ENCODE measurements at places on chromosomes 6 and 20.

- no peak for DNase-seq
Measured at GRCh38 chr20:62293111-62293784, 9.5 kb upstream of the ADRM1 start.

GRCh38 chr6:31702405-31702818, 712 bp downstream of the ABHD16A start:
- DNase-seq, result no peak

GRCh38 chr6:56437171-56437900, 190.0 kb upstream of the COL21A1 start:
- DNase-seq, result no peak

GRCh38 chr6:26071135-26071534, 16.1 kb upstream of the HFE start:
- no peak for DNase-seq

GRCh38 chr6:112065426-112065986, 11.6 kb downstream of the CCN6 start:
- no peak for DNase-seq

DNA sequence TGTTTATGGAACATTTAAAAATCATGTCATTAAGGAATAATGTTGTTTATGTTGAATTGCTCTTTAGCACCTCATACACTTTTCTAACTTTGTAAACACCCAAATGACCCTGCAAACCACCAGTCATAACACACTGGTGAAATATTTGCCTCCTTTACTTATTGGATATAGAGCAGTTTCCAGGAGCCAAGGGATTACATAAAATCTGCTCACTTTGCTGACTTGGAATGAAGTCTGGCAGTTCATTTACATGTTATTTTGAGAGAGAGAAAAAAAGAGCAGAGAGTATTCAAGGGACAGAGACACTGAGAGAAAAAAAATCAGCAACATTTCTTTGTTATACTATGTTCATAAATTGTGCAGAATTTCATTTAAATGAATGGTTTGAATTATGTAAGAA, 46.6 kb upstream of the DEFB112 start:
- DNase-seq, result no peak

GRCh38 chr6:72672906-72673305, 51.0 kb downstream of the KCNQ5 start:
- DNase-seq, result no peak

- DNase-seq, result peak; percentile 87
Measured at GRCh38 chr6:29748391-29749307, 25.4 kb downstream of the HLA-F start.

DNA sequence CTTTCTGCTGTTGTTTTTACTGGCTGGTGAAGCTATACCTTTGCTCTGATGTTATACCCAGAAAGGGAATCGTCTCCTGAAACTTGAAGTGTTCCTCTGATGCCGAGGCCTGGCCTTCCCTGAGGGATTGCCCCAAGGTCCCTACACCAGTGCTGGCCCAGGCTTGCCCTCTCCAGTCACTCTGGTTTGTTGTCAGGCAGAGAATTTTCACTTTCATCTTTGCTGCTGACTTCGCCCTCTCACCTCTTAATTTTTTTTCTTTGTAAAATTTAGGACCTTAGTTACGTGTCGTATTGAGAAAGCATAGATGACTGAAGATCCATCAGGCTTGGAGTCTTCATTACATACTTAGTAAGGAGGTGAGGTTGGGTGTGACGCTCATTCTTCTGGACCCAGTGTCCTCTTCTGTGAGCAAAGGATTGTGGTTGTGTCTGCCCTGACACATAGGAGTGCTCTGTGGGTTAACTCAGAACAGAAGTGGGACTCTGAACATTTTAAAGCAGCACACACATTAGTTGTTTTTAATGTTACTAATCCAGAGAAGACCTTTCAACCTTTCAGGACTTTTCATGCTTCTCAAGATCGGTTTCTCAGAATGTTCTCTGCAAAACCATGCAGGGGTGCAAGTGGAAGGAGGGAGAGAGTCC, 45.4 kb downstream of the TULP4 start:
- no peak for DNase-seq

GRCh38 chr20:32231847-32232246, 24.2 kb downstream of the POFUT1 start:
- DNase-seq, result no peak

Measured in left forelimb (tissue), 1 donor.